D721Med (cell line): ENCODE measurements at places on chromosomes 7 and 10.

DNA sequence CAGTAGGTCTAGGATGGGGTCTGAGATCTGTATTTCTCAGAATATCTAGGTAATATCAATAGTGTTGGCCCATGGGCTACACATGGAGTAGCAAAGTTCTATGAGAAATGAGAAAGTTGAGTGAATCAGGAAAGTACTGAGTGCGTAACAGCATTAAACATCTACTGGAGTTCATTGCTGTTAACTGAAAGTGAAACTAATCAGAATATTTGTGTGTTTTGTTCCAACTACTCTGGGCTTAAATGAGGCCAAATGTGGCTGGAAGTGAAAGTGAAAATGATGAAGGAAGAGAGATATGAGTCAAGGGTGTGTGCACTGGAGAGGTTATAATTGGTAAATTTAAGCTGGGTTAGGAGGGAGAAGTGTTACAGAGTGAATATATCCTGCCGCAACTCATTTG lies 46.5 kb downstream of the TMEM106B start:
- DNase-seq, result no peak

- DNase-seq, result no peak
Observed at GRCh38 chr10:35446439-35446838, 110.1 kb downstream of the CCNY start.

DNA sequence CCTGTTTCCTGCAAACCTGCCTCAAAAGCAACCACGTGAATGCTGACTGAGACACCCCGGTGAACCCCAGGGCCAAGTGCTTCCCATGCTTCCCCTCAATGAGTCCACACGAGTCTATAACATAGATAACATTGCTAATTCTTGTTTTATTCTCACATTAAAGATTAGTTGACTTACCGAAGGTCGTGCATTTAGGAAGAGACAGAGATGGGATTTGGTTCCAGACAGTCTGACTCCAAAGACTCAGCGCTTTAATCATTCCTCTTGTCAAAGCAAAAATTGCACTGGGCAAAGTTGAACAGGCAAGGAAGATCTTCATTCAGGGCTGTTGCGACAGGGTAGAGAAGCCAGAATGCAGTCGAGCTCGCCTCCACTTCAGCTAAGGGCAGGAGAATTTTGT lies 435.6 kb upstream of the C7orf33 start:
- DNase-seq, result no peak

DNA sequence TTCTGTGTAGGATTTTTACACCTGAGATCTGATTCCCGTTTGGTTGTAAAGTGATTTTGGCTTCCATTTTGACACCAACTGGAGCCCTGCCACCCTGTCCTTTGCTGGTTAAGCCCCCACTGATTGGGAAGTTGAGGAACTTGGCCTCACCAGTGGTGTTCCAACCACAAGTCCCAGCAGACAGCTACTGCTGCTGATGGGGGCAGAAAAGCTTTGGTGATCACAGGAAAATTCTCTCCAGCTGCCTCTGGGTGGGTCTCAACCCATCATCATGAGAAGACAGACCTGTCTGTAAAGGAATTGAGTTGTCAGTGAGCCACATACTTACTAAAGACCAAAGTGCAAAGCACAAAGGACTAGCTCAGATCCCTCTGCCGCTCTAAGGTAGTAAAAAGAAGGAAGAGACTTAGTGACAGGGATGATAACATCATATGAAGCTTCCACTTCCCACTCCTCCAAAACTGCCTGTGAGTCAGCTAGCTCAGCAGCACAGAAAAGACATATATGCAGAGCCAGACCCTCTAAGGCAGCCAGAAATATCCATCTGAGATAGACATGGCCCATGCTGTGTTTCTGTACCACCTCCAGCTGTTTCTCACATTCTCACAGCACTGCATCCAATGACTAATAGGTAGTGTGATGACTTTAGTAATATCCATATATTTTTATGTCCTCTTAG lies 22.4 kb upstream of the LRRC17 start:
- DNase-seq, result no peak

DNA sequence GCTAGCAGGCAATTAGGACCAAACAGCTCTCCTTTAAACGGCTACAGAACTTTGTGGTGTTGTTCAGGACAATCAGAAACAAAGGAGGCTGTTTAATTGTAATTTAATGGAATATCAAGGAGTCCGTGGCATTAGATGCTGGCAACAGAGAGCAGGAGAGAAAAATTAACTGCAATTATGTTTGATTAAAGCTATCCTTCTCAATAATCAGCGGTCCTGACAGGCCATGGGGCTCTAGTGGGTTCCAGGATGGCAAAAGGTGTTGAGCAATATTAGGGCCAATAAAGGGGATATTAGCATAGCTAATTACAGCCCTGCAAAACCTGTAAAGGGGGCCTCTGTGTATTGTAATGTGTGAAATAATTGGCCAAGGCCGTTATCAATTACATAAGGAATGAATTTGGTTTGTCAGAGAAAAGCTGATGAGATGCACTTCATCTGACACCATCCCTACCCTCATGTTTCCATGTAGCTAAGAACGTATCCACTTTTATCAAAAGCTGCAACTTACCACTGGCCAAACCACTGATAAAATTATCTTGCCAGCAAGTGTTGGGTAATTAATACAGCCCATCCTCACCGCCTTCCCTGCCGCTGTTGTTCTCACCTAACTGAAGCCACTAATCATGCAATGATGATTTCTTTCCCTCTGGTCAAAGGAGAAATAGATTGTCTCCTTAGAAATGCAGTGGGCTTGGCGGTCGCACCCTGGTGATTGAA lies 81.6 kb downstream of the EBF3 start:
- no peak for DNase-seq

- DNase-seq, result no peak
Observed at GRCh38 chr7:139915268-139915863, 86.3 kb downstream of the TBXAS1 start.

GRCh38 chr10:29163746-29164145 lies 125.1 kb upstream of the LYZL1 start:
- no peak for DNase-seq

DNA sequence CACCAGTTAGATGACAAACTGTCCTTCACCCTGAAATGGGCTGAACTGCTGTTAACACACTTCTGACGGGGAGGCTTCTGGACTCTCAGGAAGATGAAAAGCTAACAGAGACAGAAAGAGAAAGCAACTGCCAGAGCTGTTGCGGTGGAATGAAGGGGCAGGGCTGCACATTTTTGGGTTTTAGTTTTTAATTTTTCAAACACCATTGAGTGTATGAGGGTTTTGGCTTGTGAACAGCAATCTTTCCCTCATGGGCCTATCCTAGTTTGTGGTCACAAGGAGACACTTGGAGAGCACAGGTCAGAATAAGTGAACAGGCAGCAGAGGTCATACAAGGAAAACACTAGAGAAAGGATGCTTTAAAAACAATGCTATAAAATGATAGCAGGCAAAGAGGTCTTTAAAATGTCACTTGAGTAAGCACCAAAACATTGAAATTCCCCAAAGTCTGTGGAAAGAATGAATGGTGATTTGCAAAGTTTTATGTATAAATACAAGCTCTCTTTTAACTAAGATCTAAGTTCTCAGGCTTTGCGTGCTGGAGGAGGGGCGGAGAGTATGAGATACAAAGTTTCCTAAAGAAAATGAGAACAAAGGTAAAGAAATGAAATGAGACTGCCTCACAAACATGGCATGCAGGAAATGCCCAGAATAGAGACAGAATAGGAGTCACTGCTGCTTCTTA lies 101.4 kb upstream of the GLI3 start:
- no peak for DNase-seq

DNA sequence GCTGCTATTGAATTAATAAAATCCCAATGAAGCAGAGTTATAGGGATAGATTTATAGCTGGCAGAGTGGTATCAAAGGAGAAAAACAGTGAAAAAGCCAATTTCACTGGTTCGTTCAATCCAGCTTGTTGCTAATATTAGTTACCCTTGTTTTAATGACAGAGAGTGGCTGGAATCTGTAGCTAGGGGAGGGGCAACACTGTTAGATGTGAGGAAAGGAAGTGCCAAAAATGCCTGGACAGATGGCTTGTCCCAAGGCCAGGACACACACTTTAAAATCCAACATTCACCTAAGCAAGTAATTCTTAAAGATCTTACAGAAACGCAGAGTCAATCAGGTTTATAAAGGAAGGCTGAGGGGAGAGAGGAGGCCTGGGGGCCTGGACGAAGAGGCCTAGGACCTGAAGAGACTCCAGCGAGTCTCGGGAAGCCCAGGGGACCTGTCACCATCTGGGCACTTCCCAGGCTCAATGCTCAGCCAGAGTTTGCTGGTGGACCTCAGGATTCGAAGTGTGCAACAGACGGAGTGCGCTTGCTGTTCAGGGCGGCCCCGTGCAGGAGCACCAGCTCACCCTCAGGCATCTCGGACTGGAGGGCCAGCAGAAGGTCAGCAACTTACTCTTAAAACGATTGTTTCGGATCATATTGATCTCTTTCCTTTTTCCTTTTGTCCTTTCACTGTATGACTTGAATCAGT lies 36.7 kb downstream of the TMEM248 start:
- no peak for DNase-seq

GRCh38 chr10:6669269-6669859 lies 89.3 kb upstream of the PRKCQ start:
- DNase-seq, result no peak

DNA sequence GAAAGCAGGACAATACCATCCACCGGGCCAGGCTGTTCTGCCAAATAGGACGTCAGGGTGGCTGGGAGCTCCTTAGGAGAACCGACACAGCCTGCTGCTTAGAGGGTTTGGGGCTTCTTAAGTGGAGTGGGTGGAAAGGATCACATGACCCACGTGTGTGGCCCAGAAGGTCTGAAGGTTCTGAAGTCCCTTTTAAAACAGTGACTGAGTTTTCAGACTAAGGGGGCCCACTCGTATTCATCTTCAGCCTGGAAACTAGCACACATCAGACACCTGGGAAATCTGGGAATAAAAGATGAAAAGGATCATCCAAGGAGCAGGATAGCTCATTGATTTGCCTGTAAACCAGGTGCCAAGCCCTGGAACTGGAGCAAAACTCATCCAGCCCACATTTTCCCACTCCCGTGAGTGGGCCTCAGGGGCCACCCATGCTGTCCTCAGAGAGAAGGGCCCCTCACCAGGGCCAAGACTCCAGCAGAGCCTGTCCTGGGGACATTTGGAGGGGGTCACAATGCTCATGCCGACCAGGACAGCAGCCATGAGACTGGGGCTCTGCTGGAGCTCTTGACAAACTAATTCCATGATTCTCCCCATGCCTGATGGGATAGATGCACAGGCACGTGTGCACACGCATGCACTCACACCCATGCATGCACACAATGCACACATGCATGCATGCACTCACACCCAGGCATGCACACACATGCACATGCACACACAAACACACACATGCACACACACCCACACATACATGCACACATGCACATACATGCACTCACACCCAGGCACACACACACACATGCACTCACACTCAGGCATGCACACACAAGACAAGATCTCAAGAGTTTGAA lies 168.8 kb upstream of the PPP2R2D start:
- no peak for DNase-seq

- DNase-seq, result no peak
Observed at GRCh38 chr10:44786286-44786850, 124.8 kb upstream of the TMEM72 start.

GRCh38 chr10:54961040-54961439 lies 160.0 kb upstream of the PCDH15 start:
- no peak for DNase-seq

GRCh38 chr10:659688-660141 lies 29.8 kb downstream of the DIP2C start:
- DNase-seq, result no peak

DNA sequence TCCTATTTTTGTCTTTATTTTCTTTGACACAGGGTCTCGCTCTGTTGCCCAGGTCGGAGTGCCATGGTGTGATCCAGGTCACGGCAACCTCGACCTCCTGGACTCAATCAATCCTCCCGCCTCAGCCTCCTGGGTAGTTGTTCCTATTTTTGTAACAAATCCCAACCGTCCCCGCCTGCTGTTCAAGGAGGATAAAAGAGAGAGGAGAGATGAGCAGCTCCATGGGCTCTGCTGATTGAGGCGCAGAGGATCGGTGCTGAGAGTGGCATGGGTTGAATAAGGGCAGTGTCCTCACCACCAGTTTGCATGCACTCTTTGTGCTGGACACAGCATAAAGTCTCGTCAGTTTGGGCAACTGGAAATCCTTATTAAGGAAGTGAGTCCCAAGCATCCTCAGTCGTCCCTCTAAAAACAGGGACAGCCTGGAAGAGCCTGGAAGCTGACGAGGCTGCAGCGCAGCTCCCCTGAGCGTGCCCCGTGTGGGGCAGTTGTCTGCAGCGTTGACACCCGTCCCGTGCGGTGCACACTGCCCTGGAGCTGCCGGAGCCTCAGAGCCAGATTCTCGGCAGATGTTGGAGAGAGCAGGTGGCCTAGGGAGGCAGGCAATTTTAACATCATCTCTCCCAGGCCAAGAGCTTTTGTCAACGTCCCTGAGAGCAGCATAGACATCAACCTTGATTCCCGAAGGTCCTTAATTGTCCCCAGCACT lies 404.2 kb upstream of the RNF32 start:
- no peak for DNase-seq

DNA sequence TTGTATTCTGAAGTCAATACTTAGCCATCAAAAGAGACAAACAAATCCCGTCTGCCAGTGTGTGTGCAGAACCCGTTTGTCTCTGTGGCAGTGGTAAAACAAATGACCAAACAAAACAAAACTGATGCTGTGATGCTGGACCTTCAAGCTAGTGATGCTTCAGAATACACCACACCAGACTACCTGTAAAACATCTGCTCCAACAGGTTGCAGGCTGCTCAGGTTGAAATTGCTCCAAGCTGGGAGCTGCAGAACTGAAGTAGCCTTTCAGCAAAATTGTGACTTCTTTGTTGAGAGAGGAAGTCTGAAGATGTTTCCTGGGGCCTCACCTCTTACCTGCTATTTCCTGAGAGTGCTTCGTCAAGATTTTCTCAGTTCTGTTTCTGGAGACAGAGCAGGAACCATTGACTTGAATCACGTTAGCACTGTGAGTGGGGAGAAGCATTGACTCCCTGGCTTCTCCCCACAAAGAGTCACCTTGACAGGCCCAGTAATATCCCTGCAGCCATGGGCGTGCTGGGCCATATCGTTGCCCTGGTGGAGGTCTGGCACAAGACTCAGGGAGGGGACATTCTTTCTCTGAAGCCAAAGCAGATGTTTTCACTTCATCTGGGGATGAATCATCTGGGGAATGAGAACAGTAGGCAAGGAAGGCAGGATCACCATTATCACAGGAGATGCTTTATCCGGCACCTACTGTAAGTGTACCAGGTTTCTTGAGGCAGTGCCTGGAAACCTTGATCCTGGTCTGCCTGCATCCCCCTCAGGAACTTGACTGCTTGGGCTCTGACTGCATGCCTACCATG lies 80.2 kb downstream of the RBM20 start:
- DNase-seq, result no peak

DNA sequence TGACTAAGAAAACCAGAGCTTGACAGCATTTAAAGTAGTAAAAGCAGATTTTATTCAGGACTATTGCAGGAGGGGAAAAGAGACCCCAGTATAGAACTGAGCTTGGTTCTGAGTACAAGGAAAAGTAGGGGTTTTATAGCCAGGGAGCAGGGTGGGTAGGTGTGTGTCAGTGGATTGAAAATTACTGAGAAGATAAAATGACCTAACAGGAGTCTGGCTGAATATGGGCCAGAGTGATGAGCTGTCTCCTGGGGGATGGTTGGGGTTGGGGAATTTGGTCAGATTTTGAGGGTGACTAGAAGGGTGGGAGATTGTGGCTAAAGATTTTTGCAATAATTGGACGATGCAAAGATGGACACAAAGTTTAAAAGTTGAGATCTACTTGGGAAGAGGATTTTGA lies 114.0 kb downstream of the ST7 start:
- no peak for DNase-seq

GRCh38 chr7:76185187-76185896 lies 16.4 kb upstream of the SRRM3 start:
- DNase-seq, result no peak

GRCh38 chr7:94602181-94602580 lies 53.8 kb downstream of the SGCE start:
- no peak for DNase-seq
